ENCODE measurements at places on chromosomes 3 and 15. TPM values are rescaled to one million over a fixed set of nuclear protein-coding genes. Genes with fewer than 3 reads are reported as not detected.

MYL3 gene
- 5.9 TPM for total RNA-seq

ALPK3 gene
- total RNA-seq, result 2.6 TPM

TUSC2 gene
- total RNA-seq, result 18.1 TPM

TIMP4 gene
- 27.4 TPM for total RNA-seq

ACKR2 gene
- total RNA-seq, result 15.8 TPM

ONECUT1 gene
- total RNA-seq, result not detected

FAN1 gene
- total RNA-seq, result 20.9 TPM

FBLN2 gene
- 81.3 TPM for total RNA-seq

C3orf20 gene
- 0.15 TPM for total RNA-seq

NR1I2 gene
- total RNA-seq, result 0.32 TPM

TEX55 gene
- not detected for total RNA-seq

DMXL2 gene
- total RNA-seq, result 73.9 TPM

CACNA1D gene
- 32.1 TPM for total RNA-seq

ATP13A4 gene
- total RNA-seq, result 0.64 TPM

AADACL2 gene
- total RNA-seq, result 0.73 TPM

ANKRD34C gene
- total RNA-seq, result not detected

TGFBR2 gene
- total RNA-seq, result 281 TPM

NOX5 gene
- 1.0 TPM for total RNA-seq

SLC28A2 gene
- not detected for total RNA-seq

ZNF660 gene
- 2.0 TPM for total RNA-seq

IDH3A gene
- total RNA-seq, result 52.0 TPM

OR5K2 gene
- not detected for total RNA-seq

IL16 gene
- 40.5 TPM for total RNA-seq

CAMP gene
- total RNA-seq, result 2.9 TPM

CPLX3 gene
- not detected for total RNA-seq

MAGI1 gene
- 70.5 TPM for total RNA-seq

DZIP1L gene
- total RNA-seq, result 34.4 TPM

ZIC4 gene
- total RNA-seq, result 0.15 TPM

ACKR4 gene
- total RNA-seq, result 1.6 TPM

TERC gene
- total RNA-seq, result 194 TPM

CFAP100 gene
- not detected for total RNA-seq

PRSS50 gene
- 3.6 TPM for total RNA-seq

CNOT10 gene
- 37.9 TPM for total RNA-seq

DUOXA1 gene
- total RNA-seq, result 3.3 TPM

CCRL2 gene
- 3.8 TPM for total RNA-seq

FAM219B gene
- 54.1 TPM for total RNA-seq

GPR156 gene
- 0.33 TPM for total RNA-seq

FGF12 gene
- 0.44 TPM for total RNA-seq

PPCDC gene
- total RNA-seq, result 18.9 TPM

C3orf33 gene
- total RNA-seq, result 6.3 TPM

RNU5B-1 gene
- not detected for total RNA-seq

BUB1B gene
- total RNA-seq, result 0.33 TPM

PLA2G4E gene
- total RNA-seq, result not detected

CTXND1 gene
- not detected for total RNA-seq

IQCF5 gene
- not detected for total RNA-seq

POTEB2 gene
- not detected for total RNA-seq

CLEC3B gene
- 479 TPM for total RNA-seq

PAQR9 gene
- total RNA-seq, result not detected

GPR62 gene
- 0.16 TPM for total RNA-seq

GRAMD1C gene
- total RNA-seq, result 49.8 TPM

TP63 gene
- 47.7 TPM for total RNA-seq

KLF15 gene
- total RNA-seq, result 44.2 TPM

FSD2 gene
- under 0.01 TPM for total RNA-seq

CHRM5 gene
- not detected for total RNA-seq

AGBL1 gene
- not detected for total RNA-seq

DNAH12 gene
- total RNA-seq, result 0.15 TPM

CYP8B1 gene
- not detected for total RNA-seq
